ENCODE measurements at places on chromosomes 11 and 22. TPM values are rescaled to one million over a fixed set of nuclear protein-coding genes. Genes with fewer than 3 reads are reported as not detected.

DNA sequence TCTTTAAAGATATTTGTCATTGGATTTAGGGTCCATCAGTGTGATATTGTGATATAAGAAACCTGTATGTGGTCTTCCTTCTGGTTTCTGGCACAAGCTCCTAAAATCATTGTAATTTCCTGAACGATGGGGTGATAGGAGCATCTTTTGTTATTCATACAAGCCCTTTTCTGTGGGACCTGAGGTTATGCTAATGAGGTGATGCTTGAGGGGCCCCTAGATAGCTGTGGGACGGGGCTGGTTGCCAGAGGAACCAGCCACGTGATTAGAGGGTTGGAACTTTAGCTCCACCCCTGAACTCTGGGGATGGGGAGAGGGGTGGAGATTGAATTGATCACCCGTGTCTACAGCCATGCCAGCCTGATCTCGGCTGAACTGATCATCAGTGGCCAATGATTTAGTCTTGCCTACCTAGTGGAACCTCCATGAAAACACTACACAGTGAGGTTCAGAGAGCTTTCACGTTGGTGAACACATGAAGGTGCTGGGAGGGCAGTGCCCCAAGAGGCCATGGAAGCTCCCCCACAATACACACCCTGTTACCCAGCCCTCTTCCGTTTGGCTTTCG, 62.8 kb downstream of the BCR start:
- H3K27me3 ChIP-seq, result no peaks in the 10 kb centered on the region
- H3K4me1 ChIP-seq, result no peaks in the 10 kb centered on the region
- DNase-seq, result no peak
- no peak overlapping the region for H3K4me3 ChIP-seq

DNA sequence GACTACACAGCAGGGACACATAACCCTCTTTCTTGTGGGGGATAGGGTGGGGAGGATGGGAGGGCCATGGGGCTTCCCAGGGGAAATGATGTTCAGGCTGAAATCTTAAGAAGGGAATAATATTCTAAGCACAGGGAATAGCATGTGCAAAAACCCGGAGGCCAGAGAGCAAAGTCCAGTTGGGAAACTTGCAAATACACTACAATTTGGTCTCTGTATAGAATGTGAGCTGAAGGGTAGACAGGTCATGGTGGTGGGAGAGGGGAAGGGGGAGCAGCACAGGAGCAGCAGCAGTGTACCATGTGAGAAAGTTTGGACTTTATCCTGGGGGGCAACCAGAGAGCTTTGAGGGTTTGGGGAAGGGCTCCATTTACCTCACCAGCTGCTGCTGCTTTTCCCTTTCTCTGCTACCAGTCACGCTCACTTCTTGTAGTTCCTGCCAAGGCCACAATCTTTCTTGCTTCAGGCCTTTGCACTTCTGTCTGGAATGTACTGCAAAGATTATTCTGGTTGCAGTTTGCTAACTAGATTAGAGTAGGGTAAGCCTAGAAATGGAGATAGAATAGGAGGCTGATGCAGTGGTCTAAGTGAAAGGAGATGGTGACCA, 43.0 kb downstream of the KREMEN1 start:
- H3K27ac ChIP-seq, result no peak overlapping the region
- no peaks in the 10 kb centered on the region for H3K27me3 ChIP-seq
- H3K36me3 ChIP-seq, result no peaks in the 10 kb centered on the region
- no peak for DNase-seq

DNA sequence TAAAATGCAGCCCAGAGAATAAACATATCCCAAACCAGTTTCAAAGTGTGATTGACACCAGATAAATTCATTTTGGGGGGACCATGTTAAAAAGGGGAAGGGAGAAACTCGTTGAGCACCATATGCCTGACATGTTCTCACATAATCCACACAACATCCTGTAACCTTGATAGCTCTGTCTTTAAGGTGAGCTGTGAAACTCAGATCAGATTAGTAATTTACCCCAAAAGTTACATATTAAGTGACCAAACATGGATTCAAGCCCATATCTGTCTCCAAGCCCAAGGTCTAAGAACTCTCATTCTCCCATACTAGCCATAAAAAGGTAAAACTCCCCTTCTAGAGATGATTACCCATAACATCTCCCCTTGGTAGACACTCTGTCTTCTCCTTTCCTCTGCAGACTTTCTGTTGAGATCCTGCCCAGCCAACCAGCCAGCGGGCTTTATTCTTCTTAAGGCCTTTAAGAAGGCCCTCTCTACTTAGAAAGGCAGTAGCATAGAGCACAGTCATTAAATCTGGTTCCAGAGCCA, 150.7 kb downstream of the CCDC34 start:
- no peak overlapping the region for H3K4me3 ChIP-seq
- H3K27me3 ChIP-seq, result no peaks in the 10 kb centered on the region
- H3K4me1 ChIP-seq, result no peaks in the 10 kb centered on the region

GRCh38 chr22:48376428-48376827, 1451.2 kb downstream of the BRD1 start:
- no peaks in the 10 kb centered on the region for H3K4me1 ChIP-seq
- H3K36me3 ChIP-seq, result no peaks in the 10 kb centered on the region
- no peak overlapping the region for H3K4me3 ChIP-seq
- H3K27me3 ChIP-seq, result peaks cover 13% of the 10 kb centered on the region
- no peak overlapping the region for H3K27ac ChIP-seq

DNA sequence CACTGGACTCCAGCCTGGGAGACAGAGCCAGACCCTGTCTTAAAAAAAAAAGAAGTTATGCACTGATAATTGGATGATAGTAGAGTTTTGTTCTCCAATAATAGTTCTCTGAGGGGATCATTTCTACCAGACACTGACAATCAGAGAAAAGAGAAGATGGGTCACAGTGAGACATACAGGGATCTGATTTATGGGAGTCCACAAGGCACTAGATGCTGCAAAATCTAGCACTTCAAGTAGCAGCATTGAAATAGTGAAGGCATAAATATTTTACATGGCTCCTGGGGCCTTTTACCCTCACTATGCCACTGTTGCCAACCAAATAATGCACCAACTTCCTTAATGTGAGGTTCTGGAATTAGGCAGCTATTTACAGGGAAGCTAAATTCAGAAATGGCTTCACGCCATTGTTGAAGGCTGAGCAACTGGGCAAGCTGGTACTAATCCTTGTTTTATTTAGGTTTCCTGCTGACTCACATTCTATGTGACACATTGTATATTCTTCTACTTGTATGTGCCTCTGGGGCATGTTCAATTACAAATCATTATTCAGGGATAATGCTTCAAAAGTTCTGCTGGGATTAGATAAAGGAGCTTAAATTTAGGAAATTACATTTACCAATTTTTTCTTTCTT, 38.2 kb upstream of the ABTB2 start:
- no peak for DNase-seq
- no peaks in the 10 kb centered on the region for H3K27me3 ChIP-seq
- H3K27ac ChIP-seq, result no peak overlapping the region
- H3K4me1 ChIP-seq, result no peaks in the 10 kb centered on the region
- H3K36me3 ChIP-seq, result no peaks in the 10 kb centered on the region

DNA sequence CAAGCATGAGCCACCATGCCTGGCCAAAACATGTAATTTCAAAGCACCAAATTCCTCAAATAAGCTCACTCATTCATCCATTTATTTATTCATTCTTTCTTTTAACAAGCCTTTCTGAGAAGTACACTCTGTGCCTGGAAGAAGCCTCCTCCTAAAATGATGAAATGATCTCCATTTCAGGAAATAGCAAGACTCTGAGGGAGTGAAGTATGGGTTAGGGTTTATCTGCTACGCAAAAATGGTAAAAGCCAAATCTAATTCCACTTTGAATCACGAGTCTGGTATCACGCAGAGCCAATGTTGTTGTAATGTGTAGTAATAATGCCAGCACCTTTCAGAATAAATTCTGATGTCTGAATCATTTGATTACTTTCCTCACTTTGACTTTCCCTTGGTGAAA, 1041.8 kb downstream of the LRRC4C start:
- no peaks in the 10 kb centered on the region for H3K36me3 ChIP-seq
- no peak overlapping the region for H3K27ac ChIP-seq
- no peaks in the 10 kb centered on the region for H3K4me1 ChIP-seq
- DNase-seq, result no peak

DNA sequence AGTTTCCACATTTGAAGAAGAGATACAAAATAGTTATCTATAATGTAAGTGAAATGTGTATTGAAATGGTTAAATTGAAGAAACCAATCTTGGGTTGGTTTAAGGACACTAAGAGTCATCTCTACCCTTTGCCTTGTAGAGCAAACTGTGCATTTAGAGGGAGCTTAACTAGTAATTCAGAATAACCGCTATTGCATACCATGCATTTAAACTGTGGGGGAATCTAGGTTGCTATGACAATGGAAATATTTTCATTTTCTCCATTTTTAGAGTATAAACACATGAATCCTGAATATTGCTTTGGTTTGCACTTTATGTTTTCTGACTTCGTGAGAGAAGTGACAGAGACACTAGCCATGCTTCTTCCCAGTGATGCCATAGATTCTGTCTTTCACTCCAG, 39.7 kb downstream of the FAT3 start:
- DNase-seq, result no peak
- H3K27ac ChIP-seq, result no peak overlapping the region
- H3K27me3 ChIP-seq, result no peaks in the 10 kb centered on the region

- H3K27ac ChIP-seq, result no peak overlapping the region
- no peak for DNase-seq
- H3K36me3 ChIP-seq, result no peaks in the 10 kb centered on the region
These were observed 6.0 kb downstream of the RNF169 start for GRCh38 chr11:74754507-74755252.

DNA sequence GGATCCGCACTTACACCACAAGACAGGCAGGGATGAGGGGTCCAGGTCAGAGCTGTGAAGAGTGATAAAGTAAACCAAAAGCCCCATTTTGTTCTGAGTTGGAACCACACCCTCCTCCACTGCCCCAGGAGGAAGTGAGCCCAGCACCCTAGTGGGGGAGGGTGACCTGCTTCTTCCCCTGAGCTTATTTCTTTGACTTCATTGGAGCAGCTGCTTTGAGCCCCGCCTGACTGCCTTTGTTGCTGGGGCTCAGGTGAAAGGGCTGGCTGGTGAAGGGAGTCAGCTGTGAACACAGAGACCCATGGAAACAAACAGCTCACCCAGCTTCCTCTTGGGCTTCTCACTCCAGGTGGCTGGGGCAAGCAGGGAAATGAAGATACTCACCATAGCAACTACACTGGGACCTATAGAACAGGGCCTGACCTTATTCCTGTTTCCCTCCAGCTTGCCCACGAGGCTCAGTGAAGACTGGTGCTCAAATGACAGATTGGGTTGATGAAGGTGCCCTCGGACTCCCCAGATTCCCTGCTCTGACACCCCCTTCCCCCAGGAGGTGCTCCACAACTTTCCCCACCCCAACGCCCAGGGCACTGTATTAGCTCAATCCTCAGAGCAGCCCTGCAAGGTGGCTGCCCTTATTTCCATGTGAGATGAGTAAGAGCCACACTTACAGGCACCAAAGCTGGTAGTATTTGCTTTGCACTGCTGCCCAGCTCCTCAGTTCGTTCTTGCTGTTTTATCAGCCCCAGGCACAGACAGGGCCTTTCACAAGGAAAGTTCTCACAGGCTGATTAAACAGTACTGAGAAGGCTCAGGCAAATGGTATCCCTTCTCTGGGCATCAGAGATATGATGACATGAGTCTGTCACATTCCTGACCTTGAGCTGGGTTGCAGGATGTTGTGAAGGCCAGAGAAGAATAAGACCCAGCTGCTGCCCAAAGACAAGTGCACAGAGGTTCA, 2.4 kb downstream of the UCP2 start:
- H3K36me3 ChIP-seq, result peaks cover 7% of the 10 kb centered on the region
- peaks cover 17% of the 10 kb centered on the region for H3K4me1 ChIP-seq
- H3K4me3 ChIP-seq, result no peak overlapping the region
- H3K27me3 ChIP-seq, result no peaks in the 10 kb centered on the region
- peak; percentile 63 for DNase-seq

DNA sequence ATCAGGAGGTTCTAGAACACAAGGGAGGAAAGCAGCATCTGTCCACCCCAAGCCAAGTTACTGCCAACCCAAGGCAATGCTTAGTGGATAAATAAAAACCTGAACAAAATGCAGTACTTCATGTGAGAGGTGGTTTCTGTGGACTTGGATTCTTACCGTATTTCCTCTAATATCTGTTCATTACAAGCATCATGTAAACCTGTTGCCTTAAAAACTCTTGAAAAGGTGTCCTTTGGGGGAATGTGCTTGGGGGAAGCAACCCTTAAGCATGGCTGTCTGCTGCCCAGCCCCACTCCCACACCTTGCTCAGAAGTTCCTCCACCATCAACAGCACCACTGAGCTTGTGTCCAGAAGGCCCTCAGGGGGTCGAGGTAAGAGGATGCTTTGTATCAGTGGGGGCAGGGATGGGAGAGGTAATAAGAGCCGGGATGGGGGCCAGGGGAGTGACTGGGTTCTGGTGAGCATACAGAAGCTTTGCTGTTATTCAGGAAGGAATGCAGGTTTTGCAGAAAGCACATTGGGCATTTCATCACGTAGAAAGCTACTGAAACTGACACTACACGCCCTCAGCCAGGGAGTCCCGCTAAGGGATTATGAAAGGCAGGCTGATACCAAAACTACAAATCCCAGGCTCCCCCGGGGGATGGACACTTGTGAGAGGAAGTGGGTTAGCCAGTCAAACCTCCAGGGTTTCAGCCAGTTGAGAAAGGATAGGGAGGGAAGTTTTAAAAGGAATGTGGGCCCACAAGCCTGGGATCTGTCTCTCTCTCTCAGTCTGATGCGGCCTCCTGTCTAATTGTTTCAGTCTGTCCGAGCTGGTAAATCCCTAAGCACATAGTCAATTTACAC, 52.0 kb downstream of the KCNJ1 start:
- H3K4me3 ChIP-seq, result no peak overlapping the region
- H3K4me1 ChIP-seq, result no peaks in the 10 kb centered on the region
- DNase-seq, result peak; percentile 82

GRCh38 chr22:33917744-33918406, 2.4 kb downstream of the LARGE1 start:
- no peaks in the 10 kb centered on the region for H3K27me3 ChIP-seq
- peak overlapping the region; percentile 97 for H3K4me3 ChIP-seq
- peaks cover 59% of the 10 kb centered on the region for H3K4me1 ChIP-seq
- H3K27ac ChIP-seq, result peak overlapping the region; percentile 86
- H3K36me3 ChIP-seq, result no peaks in the 10 kb centered on the region

DNA sequence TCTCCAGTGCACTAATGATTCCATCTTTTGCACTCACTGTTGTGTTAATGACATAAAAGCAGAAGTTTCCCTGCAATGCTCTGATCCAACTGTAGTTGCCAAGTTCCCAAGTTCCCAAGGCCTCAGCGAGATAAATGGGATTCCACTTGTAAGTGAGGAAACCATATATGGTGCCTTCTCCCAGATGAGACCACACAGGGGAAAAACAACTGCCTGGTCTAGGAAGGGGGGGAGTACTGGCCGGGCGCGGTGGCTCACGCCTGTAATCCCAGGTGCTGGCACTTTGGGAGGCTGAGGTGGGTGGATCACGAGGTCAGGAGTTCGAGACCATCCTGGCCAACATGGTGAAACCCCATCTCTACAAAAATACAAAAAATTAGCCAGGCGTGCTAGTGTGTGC, 23.3 kb upstream of the RELA start:
- H3K36me3 ChIP-seq, result no peaks in the 10 kb centered on the region
- peak; percentile 74 for DNase-seq
- no peaks in the 10 kb centered on the region for H3K27me3 ChIP-seq
- no peak overlapping the region for H3K4me3 ChIP-seq
- H3K4me1 ChIP-seq, result peaks cover 9% of the 10 kb centered on the region

INS gene
- not detected for total RNA-seq

SLC43A1 gene
- 32.4 TPM for total RNA-seq
